Muscle of back (tissue), 13 donors: ENCODE measurements at places on chromosomes 11 and 22.
A peak's percentile ranks its signal among the peaks of the same experiment; 100 is the strongest.

GRCh38 chr22:29524442-29525191 is 28.9 kb downstream of the THOC5 start:
- no peak for DNase-seq

DNA sequence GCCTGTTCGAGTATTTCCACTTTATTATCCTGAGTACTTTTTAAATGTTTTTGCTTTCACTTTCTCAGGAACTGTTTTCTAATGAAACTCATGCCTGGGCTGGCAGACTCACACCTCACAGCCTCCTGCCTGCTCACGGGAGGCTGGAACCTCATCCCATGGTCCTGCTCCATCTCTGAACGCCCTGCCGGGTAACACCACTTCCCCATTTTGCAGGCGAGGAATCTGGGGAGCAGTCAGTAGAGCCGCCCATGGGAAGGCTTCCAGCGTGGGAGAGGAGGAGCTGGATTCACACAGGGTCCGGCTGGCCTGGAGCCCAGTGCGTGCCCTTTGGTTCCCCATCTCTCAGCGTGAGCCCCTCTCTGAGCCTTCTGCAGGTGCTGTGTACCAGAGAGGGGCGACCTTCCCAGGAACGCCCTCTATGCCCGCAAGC is 53.6 kb downstream of the SCUBE1 start:
- DNase-seq = no peak

DNA sequence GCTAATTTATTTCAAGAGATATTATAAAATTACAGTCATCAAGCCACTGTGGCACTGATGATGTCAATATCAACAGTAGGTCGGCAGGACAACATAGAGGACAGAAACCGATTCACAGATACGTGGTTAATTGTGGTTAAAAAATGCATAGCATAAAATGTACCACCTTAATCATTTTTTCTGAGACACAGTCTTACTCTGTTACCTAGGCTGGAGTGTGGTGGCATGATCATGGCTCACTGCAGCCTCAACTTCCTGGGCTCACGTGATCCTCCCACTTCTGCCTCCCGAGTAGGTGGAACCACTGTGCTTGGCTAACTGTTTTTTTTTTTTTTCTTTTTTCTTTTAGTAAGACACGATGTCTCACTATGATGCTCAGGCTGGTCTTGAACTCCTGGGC is 21.0 kb upstream of the TOLLIP start:
- no peak for DNase-seq

DNA sequence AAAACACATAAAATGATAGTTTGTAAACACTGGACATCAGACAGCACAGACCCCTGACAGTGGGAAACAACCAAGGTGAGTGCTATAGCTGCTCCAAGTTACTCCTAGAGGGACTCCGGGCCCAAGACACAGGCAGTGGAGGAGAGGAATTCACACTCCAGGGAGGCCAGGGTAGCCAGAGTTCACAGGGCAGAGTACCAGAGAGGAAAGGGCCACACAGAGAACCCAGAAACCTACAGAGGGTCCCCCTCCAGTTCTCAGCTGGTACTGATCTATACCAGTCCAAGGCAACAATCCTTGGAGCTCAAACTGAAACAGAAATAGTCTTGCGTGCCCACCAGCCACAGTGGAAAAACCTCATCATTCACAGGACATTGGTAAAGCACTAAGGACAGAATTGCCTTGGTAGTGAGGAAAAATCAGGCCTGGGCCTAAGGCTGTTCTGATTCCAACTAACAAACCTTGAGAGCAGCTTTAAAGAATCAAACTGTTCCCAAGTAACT is 7.6 kb downstream of the VPS37C start:
- DNase-seq = no peak

GRCh38 chr11:72624496-72625201 is 49.6 kb downstream of the PDE2A start:
- DNase-seq = no peak

DNA sequence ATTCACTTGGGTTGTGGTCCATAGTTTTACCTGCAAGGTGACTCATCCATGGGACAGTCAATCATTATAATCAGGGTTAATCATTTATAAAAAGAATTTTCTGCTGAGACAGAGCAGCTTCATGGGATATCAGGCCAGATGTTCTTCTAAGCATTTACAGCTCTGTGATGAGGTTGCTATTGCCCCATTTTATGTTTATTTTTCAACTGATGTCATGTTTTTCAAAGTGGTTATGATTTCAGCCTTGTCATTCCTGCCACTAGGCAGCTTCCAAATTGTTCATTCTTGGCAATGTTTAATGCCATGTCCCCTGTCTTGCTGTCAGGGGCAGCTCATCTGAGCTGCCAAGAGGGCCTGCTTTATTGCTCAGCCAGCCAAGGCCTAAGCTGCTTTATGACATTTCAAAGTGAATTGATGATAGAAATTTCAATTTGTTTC is 35.9 kb upstream of the ZBED5 start:
- DNase-seq = no peak

DNA sequence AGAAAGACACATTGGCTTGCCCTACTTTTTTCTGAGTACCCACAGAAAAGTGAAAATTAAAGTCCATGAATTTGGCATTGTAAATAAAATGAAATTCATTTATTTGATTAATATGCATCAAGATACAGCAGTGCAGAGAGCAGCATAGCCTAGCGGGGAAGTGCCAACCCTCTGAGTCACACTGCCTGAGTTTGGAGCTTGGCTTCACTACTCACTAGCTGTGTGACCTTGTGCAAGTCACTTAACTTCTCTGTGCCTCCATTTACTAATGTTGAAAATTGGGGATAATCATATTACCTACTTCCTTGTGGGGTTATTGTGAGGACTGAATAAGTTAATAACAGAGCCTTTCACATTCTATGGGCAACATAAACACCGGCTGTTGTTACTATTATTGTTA is 111.5 kb upstream of the CSNK2A3 start:
- no peak for DNase-seq

DNA sequence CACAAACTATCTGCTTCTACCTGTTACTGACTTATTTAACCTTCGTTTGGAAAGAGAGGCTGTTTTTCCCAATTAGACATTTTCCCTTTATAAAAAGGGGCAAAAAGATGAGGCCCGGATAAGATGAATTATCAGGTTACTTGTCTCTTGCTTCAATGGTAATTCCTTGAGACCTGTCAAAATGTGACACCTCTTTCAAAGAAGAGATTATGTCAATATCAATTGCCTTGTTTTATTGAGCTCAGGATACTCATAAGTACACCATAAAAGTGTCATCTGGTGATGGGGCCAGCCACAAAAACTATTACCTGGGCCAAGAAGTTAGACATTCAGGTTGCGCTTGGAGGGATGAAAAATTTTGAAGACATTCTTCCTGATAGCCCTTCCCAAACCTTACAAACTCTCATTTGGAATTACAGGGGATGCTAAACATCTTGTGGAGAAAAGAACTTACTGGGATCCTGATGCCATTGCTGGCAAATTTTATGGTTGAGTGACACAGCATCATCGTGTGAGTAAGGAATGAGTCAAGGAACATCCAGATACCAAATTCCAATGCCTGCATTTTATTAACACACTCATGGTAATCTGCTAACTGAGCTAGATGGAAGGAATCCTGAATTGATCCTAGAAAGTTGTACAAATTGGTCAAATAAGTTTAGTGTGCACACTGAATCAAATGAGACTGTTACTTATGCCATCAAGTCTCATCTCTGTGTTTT is 1071.2 kb downstream of the LRRC4C start:
- DNase-seq = peak; percentile 42

- peak; percentile 13 for DNase-seq
Observed at GRCh38 chr11:129766898-129767604, 48.6 kb upstream of the TMEM45B start.

DNA sequence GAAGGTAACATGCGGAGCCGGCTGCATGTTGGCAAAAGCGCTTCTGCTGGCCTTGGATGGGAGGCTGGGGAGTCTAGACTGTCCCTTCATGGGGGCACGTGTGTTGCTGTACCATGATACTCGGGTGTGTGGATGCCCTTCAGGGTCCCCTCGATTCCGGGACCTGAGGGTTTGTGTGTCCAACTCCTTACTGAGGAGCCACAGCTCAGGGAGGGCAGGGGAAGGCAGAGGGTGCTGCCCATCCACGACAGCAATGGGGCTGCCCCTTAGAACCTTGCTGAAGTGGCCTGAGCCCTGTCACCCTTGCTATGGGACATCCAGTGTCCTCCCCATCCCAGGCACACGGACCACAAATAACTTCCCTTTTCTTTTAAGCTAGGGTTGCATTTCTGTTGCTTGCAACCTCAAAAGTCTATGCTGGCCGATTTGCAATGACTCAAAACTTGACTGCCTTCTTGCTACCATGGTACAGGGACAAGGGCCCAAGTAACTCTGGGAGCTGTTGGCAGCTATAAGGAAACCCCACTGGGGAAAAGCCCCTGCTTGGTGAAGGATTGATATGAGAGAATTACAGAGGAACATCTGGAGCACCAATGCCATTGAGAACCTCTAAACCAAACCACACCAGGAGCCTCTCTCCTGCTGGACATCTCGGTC is 43.8 kb downstream of the RTL6 start:
- DNase-seq = no peak

GRCh38 chr11:117438371-117439000 is 110.8 kb downstream of the CEP164 start:
- DNase-seq = no peak

- no peak for DNase-seq
Observed at GRCh38 chr22:43243324-43243723, 56.4 kb upstream of the TTLL12 start.

DNA sequence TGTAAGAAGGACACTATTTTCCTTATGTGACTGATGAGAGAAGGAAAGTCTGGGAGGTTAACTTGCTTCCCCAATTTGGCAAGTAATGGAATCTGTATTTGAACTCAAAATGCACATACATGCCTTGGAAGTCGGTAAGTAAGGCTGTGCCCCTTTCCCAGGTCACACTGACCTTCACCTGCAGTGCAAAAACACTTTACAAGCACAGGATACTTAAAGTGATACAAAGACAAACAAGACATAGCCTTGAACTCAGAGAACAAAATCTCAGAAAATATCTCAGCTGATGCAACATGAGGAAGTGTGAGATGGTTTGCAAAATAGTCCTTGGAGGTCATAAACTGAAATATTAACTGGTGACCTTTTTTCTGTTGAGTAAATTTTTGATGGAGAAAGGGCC is 251.1 kb downstream of the RAB38 start:
- DNase-seq = no peak

- DNase-seq = no peak
Observed at GRCh38 chr11:102318469-102318868, 1.2 kb downstream of the BIRC3 start.

DNA sequence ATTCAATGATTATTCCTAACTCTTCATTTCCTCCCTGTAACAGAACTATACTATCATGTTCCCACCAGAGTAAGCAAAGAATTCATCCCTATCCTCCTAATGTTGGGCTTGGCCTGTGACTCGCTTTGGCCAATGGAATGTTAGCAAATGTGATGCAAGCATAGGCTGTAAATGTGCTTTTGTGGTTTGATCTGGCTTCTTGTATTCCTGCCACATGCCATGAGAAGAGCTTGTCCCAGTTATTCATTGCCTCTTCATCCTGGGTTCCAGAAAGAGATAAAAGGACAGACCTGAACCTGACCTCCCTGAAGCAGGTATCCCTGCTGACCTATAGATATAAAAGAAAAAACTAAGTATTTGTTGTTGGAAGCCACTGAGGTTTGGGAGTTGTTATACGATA is 51.0 kb downstream of the SYTL2 start:
- DNase-seq = peak; percentile 79

DNA sequence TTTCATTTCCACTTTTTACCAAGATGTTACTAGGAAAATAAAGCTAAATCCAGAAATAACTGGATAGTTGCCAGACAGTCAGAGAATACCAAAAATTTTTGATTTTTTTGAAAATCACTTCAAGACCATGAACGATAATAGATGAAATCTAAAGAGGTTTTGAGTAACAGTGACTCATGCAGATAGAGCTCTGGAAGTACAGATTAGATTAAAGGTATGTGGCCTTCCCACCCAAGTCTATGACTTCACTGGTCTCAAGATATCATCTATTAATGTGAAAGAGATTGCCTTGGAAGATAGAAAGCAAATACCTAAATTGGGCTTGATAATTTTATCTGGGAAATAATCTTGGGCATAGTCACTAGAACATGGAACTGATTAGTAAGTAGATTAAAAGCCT is 415.9 kb downstream of the METTL15 start:
- DNase-seq = no peak

DNA sequence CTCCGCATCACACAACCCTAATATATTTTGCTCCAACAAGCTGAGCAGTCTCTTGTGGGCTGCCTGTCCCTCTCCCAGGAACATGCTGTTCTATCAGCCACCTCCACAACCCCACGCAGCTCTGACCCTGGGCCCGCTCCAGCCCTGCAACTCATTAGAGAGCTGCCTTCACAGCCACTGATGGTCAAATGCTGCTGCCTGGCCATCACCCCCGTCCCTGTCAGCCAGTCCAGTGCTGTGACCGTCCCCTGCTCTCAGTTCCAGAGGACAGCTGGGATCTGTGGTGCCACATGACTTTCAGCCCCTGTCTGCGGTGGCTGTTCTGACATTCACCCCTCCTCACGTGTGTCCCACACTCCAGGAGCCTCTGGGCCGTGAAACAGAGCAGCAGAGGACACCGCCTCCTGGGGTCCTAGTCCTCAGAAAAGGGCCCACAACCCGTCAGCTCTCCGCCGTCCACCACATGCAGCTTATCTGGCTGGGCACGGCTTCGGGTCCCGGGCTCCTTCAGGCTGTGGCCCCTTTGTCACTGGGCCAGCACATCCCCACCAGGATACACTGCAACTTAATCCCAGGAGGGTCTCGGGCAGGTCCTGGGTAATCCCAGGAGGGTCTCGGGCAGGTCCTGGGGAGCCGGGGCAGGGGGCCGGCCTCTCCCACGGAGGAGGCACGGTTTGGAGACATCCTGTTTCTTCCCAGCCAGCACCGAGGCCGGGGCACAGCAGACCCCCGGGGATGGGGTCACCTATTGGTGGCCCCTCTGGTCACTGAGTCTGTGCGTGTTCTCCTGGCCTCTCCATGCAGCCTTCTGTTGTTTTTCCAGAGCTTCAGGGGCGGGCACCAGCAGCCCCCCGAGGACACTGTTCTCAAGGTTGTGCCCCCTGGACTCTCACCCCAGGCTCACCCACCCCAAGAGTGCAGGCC is 15.1 kb downstream of the CRELD2 start:
- DNase-seq = no peak

DNA sequence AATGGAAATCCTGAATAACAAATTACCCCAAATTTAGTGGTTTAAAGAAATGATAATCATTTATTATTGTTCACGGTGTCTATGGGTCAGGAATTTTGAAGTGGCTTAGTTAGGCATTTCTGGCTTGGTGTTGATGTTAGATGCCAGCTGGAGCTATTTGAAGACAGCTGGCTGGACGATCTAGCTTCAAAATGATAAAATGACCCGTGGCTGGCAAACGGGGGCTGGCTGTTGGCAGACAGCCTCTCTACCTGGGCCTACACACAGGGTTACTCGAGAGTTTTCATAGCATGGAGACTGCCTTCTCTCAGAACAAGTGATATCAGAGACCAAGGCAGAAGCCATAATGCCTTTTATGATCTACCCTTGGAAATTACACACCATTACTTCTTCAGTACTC is 285.2 kb downstream of the METTL15 start:
- DNase-seq = peak; percentile 1

DNA sequence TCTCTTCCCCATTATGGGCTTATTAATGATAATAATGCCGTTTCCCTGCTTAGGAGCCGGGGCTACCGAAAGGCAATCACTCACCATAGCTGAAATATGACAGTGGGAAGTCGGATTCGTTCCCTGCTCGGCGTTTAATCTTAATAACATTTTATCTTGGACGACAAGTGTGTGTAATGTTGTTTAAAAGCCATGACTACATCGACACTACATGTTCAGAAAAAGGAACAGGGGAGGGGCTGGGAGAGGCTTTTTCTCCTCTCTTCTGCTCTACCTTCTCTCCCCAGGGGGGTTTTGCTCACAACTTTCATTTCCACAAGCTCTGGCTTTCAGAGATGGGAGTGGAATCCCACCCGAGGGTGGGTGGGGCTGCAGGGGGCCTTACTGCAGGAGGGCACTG is 105.5 kb downstream of the DSCAML1 start:
- DNase-seq = no peak
